ENCODE measurements at places on chromosomes 4 and X. TPM values are rescaled to one million over a fixed set of nuclear protein-coding genes. Genes with fewer than 3 reads are reported as not detected.

DNA sequence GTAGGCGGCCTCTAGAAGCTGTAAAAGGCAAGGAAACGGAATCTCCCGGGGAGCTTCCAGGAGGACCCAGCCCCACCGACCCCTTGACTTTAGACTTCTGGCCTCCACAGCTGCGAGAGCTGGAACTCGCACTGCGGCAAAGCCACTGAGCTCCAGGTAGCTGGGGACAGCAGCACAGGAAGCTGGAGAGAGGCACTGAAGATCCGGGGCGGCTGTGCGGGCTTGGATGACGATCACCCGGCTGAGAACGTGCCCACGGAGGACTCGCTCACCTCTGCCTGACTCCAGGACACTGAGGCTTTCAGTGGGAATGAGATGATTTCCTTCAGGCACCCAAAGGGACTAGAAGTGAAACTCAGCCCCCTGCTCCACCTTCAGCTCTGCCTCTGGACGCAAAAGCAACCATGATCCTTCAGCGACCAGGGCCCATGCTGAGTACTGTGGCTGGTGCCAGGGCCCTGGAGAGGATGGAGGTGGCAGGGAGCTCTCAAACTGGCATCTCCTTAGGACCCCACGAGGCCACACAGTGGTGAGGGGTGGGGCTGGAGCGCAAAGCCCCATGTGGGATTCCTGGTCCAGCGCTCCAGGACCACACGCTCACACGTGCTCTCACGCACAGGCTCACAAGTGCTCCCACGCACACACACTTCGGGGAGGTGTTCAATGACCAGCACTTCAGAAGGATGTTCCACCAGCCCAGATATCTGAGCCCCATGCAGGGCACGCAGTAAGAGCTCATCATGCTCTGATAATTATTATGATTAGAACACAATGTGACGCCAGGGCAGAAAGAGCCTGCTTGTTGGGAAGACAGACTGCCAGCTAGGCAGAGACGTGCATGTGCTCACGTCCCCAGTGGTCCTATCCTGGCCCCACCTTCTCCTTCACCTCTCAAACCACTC, 47.2 kb downstream of the ADRA2C start:
- DNase-seq = no peak

- DNase-seq = no peak
Observed at GRCh38 chr4:111231281-111231680, 608.4 kb upstream of the PITX2 start.

GRCh38 chrX:47366041-47366722, 4.2 kb upstream of the ZNF157 start:
- DNase-seq = peak; percentile 57

STEEP1 gene
- 47.5 TPM for total RNA-seq

DNA sequence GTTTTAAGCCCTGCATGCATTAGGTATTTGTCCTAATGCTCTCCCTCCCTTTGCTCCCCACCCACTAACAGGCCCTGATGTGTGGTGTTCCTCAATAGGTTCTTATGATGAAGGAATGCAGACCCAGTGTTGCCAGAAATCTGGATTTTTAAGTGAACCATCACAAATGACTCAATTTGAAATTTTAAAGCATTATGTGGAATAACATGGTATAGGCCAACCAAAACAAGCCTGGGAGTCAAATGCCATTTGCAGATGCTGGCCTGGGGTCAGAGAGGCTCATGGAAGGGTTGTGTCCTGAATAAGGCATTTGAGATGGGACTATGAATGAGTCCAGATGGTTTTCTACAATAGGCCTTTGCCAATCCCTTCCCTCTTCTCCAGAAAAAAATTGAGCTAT, 179.6 kb downstream of the SHROOM3 start:
- DNase-seq = peak; percentile 83

AWAT2 gene
- under 0.01 TPM for total RNA-seq

DNA sequence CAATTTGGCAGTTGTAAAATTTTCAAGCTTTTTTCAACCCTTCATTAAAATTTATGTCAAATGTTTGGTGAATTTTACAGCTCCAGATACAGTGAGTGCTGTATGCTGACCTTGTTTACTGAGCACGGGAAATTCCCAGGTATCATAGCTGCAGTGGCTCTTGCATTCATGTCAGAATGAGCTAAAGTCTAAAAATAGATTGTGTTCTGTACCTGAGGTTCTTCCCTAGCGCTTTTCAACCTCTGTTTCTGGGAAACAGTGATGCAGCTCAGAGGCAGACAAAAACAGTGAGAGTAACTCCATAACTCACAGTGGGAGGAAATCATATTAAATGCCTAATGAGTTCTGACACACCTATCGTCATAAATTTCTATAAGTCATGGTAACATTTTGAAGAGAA, 393.8 kb upstream of the GNPDA2 start:
- no peak for DNase-seq

DNA sequence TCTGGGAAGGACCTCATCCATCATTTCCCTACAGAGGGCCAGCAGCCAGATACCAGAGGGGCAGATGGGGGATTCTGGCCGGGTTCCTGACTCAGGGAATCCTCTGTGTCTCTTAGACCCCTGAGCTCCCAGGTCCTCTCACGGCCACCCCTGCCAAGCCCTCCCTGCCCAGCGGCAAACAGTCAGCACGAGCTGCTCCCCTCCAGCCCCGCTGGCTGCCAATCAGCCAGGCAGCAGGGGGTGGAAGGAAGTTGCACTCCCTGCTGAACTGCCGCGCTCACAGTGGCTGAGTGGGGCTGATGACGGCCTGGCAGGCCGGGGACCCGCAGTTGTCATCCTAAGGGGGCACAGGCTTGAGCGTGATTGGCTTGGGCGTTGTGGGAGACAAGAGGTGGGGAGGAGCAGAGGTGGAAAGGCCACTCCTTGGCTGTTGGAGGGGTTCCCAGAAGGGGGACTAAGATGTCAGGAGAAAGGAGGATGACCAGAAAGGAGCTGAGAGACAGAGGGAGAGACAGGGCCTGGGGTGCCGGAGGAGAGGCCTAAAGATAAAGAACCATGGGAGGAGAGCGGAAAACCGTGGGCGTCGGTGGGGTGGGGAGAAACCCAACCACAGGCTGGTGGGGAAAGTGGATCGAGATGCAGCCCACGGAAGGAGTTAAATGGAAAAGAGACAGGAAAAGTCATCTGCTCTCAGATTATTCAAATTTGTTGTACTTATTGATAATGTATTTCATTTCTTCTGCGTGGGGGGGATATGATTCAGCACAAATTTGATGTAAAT, 4.4 kb upstream of the CCDC149 start:
- DNase-seq = no peak

DNA sequence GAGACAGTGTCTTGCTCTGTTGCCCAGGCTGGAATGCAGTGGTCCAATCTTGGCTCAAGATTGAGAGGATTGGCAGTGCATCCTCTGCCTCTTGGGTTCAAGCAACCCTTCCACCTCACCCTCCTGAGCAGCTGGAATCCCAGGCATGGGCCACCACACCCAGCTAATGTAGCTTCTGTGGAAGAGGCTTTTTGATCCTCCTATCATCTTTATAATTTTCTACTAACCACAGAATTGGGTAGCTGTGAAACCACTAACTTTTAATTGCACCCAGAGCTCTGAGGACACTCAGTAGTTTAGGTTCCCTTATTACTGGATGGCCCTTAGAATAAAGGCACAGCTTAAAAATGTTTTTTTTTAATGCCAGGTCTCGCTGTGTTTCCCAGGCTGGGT, 8.9 kb upstream of the AGA start:
- no peak for DNase-seq

DNA sequence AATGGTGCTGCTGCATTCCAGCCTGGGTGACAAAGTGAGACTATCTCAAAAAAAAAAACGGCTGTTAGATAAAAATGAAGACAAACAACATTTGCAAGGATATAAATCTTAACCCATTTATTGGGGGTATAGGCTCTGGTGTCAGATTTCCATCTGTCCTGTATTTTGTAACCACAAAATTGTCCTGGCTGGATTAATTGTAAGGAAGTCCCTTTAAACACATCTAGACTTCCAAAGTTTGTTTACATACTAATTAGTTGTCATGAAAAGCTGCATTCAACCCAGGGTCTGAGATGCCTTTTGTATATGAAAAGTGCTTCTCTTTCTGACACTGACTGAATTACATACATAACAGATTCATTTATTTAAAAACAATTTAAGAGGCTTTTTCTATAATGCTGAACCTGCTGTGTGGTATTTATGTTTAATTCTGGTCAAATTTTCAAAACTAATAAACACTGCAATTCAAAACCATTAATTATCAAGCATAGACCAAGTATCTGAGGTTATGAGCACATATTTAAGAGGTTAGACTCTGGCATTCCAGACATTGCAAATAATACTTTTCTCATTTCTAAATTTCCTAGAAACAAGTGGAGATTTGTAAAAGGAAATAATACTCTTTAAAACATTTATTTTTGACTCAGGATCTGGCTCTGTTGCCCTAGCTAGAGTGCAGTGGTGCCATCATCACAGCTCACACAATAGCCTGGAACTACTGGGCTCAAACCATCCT, 17.5 kb upstream of the UGDH start:
- peak; percentile 67 for DNase-seq

All from IMR-90 (cell line).